ENCODE measurements at places on chromosomes 3 and 15.
A peak's percentile ranks its signal among the peaks of the same experiment; 100 is the strongest.

DNA sequence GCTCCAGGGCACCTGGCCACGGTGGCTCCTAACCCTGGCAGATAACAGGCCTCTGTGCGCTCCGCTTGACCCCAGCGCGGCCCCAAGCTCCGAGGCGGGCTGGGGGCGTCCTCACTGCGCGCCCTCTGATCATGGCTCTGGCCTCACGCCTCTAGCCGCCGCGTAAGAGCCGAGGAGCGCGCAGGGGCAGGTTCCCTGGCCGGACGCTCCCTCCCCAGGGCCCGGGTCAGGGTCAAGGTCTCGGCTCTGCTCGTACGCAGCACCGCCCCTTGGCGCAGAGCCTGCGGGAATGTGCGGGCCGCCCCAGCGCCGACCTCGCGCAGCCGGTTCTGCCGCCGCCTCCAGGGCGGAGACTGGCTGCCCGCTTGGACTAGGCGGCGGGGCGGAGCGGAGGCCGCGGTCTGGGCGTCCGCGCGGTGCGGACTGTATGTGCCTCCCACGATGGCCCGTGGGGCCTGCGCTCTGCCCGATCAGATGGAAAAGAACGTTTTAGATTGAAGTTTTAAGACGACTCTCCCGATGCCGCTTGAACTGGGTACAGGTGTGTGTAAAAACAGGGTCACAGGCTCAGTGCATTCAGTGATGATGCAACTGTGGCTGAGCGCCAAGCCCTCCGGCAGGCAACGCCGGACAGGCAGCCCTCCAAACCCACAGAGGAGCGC is 40.8 kb downstream of the CHST14 start:
- DNase-seq, result no peak

- no peak for DNase-seq
Observed at GRCh38 chr3:13513913-13514517, 33.9 kb downstream of the HDAC11 start.

- DNase-seq, result no peak
Observed at GRCh38 chr3:37913522-37913921, 51.8 kb downstream of the CTDSPL start.

DNA sequence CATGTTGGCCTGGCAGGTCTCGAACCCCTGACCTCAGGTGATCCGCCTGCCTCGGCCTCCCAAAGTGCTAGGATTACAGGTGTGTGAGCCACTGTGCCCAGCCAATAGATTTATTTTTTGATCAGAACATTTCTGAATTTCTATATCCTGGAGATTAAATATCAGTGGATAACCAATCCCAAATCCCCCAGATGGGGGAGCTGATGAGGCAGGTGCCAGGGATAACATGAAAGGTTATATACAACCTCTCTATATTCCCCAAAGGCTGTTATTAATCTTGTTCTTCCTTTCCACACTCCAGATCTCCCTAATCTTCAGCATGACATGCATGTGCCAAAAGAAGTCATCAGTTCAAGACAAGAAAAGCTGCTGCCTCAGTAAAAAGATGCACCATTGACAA is 112.3 kb downstream of the WDR76 start:
- no peak for DNase-seq

- DNase-seq, result no peak
Observed at GRCh38 chr3:135691240-135691639, 274.3 kb upstream of the PPP2R3A start.

- DNase-seq, result no peak
Observed at GRCh38 chr3:132596326-132596725, 744 bp upstream of the ACKR4 start.

DNA sequence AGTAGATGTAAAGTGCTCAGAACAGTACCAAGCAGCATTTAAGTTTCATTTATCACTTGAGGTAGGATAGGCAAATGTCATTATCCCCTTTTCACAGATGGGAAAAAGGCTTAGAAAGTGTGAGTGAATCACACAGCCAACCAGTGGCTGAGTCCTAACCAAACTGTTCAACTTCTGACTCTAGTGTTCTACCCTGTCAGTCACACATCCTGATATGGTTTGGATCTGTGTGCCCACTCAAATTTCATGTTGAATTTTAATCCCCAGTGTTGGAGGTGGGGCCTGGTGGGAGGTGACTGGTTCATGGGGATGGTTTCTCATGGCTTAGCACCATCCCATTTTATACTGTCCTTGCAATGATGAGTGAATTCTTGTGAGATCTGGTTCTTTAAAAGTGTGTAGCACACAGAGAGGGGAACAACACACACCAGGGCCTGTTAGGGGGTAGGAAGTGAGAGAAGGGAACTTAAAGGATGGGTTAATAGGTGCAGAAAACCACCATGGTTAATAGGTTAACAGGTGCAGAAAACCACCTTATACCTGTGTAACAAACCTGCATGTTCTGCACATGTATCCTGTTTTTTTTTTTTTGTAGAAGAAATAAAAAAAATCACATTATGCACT is 304.7 kb downstream of the SUCLG2 start:
- no peak for DNase-seq

- no peak for DNase-seq
Observed at GRCh38 chr15:33013827-33014445, 180.6 kb downstream of the FMN1 start.

DNA sequence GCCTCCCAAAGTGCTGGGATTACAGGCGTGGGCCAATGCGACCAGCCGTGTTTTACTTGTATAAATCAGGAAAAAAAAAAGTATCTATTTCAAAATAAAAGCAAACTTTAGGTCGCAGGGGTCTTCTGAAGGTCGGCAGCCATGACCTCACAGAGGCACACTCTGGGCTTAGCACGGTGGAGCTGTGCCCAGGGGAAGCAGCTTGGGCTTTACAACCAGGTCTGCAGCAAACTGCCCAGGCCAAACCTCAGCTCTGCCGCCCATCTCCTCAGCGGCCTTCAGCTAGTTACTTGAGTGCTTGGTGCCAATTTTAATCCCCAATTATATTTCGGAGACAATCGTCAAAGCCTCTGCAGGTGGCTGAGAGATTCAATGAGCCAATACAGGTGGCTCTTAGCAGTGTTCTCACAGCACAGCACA is 30.1 kb downstream of the ZDHHC19 start:
- DNase-seq, result no peak

DNA sequence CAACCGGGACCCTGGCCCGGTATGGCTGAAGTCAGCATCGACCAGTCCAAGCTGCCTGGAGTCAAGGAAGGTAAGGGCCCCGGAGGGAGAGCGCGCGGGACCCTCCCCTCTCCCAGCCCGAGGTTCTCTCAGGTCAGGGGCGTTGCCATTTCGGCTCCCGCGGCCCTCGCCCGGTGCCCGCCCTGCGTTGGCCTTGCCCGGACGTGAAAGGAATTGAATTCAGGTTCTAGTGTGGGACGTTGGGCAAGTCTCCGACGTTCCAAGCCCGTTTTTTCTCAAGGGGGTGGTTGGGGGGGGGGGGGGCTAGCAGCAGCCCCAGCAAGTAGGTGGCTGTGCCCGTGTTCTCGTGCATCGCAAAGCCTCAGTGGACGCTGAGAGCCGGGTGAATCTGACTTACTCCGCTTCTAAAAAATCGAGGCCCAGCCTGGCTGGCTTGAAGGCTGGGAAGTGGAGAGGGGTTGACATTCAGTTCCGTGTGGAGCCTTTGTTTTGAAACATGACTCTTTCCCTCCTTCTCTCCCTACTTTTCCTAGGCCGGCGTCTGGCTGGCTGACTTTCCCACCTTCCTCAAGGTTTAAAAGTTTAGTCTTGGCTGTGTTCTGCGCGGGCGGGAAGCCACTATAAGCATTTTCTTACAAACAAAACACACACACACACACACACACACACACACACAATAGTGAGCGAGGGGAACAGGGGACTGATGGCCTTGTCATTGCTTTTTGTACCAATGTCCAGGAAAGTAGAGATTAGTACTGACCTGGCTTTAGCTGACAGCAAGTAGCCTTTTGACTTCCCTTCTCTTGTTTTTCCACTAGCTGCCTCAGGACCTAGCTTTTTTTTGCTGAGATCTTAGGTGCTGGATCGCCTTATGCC is at the start of gene UTS2B:
Gene UTS2B (minus strand): TSS at position 873 of the 876 bp plus-strand sequence. CDS start 48,337 bp downstream, outside the sequence.
- no peak for DNase-seq

- DNase-seq, result no peak
Observed at GRCh38 chr15:68580026-68580882, 1.5 kb downstream of the CORO2B start.

DNA sequence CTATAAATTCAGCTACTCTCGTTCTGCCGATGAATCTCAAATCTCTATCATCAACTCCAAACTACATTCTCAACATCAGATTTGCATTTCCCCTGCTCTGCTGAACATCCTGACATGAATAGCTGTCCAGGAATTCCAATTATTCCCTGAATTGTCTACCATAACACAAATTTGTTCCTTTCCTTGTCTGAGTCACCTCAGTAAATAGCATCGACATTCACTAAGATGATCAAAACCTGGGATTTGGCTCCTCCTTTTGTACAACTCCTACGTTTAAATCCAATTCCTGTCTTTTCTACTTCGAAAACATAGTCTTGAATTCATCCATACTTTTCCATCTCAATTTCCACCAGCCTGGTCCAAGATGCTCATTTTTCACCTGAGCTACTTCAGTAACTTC is 107.0 kb downstream of the GREM1 start:
- DNase-seq, result no peak

GRCh38 chr3:9669720-9670432 is 20.6 kb downstream of the MTMR14 start:
- DNase-seq, result no peak

DNA sequence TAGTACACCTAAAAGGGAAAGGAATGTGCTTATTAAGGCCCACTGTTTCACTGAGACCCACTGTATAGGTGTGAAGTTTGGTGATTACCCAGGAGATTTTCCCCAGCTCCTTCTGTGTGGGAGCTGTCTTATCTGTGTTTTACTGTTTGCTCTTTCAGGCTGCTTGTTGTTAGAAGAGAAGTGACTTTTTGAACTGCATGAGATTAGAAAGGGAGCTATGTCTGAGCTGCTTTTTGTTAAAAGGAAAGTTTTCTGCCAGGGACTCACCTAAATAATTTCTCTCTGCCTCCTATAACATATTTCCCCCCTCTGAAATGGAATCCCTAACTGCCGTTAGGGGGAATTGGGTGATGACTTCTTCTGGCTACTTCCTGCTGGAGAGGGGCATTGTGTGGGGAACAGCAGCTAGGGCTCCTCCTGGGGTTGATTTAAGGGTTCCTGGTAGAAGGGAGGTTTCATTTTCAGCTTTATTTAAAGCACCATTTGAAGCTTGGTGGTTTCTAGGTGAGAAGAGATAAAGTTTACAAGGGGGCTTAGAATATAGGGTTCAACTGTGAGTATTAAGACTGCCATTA is 77.1 kb upstream of the ATP11B start:
- no peak for DNase-seq

DNA sequence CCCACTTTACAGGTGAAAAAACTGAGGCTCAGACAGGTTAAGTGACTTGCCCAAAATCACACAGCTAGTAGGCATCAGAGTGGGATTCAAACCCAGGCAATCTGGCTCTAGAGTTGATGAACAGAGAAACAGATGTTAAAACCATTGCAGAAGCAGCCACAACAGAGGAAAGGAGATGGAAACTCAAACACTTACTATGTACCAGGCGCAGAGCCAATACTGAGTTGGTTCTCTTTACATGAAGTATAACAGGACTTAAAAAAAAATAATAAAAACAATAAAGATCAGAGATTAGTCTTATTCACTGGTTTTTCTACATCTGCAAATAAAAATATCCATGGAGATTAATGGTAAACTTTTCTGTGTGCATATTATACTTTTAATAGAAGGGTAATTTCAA is 84.9 kb upstream of the SPATA12 start:
- no peak for DNase-seq

DNA sequence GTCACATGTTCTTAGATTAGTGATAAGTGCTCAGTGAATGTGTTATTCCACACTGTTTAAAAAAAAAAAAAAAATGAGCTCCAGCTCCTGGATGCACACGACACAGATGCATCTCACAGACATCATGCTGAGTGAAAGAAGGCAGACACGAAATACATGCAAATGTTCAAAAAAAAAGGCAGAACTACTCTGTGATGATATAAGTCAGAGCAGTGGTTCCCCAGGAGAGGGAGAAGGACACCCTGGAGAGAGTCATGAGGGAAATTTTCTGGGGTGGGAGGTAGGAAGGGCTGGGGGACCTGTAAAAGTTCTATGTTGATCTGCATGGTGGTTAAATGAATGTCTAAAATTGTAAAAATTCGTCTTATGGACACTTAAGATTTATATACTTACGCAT is 4.3 kb downstream of the CSRNP1 start:
- DNase-seq, result no peak

- no peak for DNase-seq
Observed at GRCh38 chr3:189636048-189636447, 4.9 kb downstream of the TP63 start.

- no peak for DNase-seq
Observed at GRCh38 chr15:85475711-85476110, 95.3 kb downstream of the AKAP13 start.

DNA sequence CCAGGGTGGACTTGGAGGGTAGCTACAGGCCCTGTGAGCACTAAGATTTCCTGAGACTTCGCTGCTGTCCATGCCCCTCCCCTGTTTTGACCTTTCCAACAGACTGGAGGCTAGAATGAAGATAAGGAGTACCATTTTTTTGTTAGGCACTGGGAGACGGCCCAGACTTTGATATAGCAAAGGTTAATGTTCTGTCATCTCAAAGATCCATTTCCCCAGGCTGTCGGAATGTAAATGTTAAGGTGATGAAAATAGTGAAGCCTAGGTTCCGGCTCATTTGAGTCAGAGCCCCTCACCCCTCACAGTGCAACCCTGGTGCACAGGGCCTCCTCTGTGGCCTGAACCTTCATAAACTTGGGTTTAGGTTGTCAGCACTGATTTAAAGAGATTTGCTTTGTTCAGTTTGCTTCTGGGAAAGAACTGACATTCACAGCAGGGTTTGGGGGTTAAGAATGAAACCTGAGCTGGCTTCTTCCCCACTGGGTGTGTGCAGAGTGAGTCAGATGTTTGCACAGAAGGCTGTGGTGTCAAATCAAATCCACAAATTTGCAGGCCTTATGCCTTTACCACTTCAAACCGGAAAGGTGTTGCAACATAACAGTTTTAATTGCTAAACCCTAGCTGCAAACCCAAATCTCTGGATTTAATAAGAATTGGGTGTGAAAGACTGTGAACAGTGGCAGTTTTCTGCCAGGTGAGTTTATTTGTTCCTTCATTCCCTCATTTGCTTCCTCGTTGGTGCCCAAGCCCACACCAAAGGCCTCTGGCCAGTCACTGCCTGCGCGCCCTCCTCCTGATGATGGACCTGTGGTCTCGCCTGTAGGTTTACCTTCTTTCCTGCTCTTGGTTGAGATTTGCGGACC is 20.6 kb upstream of the KCTD6 start:
- DNase-seq, result peak; percentile 15

GRCh38 chr3:40780291-40780924 is 255.6 kb downstream of the ZNF621 start:
- no peak for DNase-seq

DNA sequence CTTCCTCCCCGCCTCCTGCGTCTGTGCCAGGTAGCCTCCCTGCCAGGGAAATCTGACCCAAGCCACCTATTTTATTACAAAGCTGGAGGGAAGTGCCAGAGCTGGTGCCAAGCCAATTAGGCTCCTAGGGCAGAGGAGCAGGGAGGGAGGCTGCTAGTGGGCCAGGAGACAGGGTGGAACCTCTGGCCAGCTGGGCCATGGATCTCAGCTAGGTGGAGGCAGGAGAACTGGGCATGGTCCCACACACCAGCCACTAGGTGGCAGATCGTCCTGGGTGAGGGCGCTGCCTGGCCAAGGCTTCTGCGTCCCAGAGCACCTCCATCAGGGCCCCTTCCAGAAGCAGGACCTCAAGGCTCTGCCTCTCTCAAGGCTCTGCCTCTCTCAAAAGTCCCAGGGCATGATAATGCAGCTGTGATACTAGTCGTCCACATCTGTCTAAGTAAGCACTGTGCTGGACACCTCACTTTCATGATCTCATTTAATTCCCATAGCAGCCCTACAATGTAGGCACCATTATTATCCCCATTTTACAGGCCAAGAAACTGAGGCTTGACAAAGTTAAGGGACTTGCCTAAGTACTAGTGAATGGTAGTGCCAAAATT is 4.5 kb upstream of the RFT1 start:
- DNase-seq, result peak; percentile 33
